ENCODE measurements at places on chromosomes 4 and X.

GRCh38 chr4:100391086-100391485, 126.7 kb downstream of the EMCN start:
- DNase-seq: no peak

GRCh38 chr4:121822796-121823504, 733 bp downstream of the CCNA2 start:
- peak; percentile 13 for DNase-seq

- DNase-seq: peak; percentile 31
These were observed 33.6 kb upstream of the TAPT1 start for GRCh38 chr4:16259889-16260246.

DNA sequence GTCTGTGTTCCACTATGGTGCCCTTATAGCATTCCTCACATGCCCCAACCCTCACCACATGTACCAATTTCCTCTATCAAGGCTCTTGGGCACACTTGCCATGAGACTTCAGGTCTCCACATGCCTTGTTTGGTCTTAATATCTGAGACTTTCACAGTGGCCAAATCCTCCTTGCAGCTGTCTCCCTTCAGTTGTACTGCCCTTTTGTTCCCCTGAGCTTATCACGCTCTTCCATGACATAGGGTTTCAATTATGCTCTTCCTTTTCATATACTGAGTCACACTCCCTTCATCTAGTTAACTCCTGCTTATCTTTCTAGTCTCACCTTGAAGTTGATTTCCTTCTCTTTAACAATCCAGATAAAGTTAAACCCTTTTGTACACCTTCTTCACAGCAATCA, 212.9 kb downstream of the PDHA2 start:
- DNase-seq: no peak

DNA sequence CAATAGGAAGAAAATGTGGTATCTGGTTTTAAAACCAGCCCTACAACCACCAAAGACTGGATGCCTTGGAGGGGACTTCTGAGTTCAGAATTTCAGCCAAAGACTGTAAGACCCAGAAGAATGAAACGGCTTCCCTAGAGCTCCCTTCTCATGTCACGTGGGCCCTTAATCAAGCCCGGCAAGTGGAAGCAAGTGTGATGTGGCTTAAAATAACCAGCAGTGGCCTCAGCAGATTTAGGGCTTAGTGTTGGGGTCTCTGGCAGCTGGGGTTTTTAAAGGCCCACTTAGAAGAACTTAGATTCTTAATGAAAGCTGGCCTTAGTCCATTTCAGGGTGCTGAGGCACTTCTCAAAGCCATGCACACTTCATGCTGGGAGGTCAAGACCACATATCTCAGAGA, 111.2 kb upstream of the TBC1D9 start:
- no peak for DNase-seq

GRCh38 chrX:106415276-106415895, 196.4 kb upstream of the RADX start:
- no peak for DNase-seq

- no peak for DNase-seq
These were observed 11.7 kb downstream of the RPL9 start for GRCh38 chr4:39446842-39447573.

- no peak for DNase-seq
These were observed 4.7 kb upstream of the GPR143 start for GRCh38 chrX:9770319-9770718.

DNA sequence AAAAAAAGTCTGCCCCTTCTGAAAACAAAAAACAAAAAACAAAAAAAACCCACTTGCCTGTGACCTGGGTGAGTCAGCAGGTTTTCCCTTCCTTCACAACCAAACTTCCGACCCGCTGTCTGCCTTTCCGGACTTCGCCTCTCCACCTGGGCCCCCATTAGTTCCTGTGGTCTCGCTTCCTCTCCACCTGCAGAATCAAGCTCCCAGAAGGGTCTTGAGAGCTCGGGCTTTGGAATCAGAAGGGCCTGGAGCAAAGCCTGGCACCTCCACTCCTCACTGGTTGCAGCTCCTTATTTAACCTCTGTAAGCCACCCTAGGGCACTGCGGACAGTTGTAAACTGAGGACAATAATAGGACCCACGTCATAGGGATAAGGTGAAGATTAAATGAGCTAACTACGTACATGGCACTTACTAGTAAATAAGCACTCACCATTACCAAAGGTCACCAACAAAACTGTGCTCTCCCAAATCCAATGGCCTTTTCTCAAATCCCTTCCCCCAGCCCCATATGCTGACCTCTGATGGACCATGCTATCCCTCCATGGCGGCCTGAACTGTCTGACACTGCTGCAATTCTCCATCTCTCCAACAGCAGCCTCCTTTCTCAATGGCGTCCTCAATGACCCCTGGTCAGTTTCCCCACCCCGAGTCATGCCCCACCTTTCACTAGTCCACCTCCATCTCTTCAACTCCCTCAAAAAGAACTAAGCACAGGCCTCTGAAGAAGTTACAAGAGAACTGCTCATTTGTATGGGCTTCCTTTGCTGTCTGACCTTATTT, 64.2 kb downstream of the IRF2 start:
- DNase-seq: no peak

DNA sequence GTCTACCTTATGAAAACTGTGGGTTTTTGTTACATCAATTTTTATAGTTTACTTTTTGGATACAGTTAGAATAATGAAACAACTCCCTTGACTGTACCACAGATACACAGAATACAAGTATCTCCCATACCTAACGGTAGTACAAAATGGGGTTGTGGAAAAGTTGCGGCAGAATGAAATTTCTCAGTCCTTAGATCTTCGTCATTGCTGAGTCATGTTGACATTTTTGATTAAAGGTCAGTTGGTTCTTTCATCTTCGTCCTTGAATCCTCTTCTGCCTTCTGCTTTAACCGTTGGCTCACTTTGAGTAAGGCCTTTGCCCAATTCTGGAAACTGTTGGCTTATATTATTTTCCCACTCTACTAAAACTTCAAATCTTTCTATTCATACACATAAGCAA, 75.6 kb downstream of the TRIML1 start:
- DNase-seq: no peak

DNA sequence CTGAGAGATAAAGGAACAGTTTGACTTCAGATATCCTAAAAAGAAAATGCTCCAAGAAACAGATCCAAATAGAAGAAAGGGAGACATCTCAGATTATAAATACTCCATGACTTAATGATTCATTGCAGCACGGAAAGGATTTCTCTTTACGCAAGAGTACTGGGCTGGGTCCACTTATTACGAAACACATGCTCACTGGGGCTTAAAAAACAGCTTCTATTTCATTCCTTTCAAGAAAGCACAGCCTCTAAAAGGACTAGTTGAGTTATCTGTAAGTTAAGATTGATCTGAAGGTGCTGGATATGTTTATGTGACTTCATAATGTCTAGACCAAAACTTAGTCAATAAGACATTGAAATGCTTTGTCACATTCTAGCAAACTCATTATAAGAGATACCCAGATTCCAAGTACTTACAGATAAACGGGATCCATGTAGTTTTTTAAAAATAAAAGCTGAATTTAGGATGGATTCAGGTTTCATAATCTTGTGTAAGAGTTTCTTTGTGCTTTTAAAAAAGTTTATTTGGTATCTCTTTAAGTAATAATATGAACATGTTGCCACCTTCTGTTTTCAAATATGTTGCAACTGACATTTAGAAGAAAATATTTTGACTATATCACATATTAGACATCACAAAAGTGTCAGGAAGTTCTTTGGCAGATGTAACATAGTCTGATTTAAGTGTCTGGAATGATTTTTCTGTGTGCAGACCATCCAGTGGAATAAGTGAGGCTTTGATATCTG, 109.5 kb upstream of the MYOZ2 start:
- no peak for DNase-seq

- DNase-seq: no peak
These were observed 45.1 kb downstream of the ZGRF1 start for GRCh38 chr4:112591593-112591992.

DNA sequence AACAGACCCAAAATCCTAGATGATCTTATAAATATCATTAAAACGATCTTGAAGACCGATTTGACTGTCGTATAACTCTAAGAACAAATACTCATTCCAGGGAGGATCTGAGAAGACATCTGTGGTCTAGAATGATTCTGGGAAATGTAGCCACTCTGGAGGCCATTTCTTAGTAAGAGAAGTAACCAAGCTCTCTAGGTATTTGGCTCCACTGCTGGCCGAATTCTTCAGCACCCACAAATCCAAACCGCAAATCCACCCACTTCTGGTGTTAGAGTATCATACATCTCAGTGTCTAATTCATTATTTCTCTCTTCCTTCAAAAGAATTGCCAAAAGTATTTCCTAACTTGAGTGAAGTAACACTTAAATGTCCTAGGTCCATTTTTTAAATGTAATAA, 23.9 kb downstream of the KLHL5 start:
- no peak for DNase-seq

DNA sequence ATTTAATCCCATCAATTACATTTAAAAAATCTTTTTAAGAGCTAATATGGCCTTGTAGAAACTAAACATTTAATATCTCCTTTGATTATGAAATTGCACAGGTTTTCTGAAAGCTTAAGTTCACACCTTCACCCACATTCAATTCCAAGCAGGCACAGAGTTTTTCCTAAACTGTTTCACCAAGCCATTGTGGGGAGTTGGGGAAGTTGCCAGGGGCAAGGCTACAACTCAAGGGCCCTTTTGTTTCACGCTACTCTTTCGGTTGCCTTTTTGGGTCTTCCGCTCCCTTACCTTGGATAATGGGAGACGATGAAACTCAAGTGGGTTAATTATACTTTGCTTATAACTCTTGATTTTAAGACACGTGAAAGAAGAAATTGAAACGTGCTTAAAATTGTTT, 33.3 kb downstream of the APBB2 start:
- no peak for DNase-seq

DNA sequence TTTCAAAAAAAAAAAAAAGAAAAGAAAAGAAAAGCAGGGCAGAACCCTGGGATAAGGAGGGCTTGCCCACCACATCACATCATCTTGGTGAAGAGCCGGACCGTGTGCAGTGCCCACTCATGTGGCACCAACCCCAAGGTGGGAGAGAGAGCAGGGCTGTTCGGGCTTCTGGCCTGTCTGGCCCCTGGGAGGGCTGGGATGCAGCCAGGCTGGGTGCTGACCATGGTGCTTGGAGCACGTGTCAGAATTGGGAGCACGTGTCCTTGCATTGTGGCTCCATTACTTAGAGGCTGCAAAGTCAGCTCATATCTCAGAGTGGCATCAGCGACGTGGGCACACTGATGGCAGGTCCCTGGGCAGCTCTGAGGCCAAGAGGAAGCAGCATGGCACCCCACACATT, 100.9 kb upstream of the AFAP1 start:
- DNase-seq: no peak

GRCh38 chrX:119249891-119250290, 13.8 kb downstream of the PGRMC1 start:
- DNase-seq: no peak
